ENCODE measurements at places on chromosomes 1 and 21.

- no peak for DNase-seq
Observed at GRCh38 chr1:244414543-244414942, 37.2 kb downstream of the ADSS2 start.

- DNase-seq = no peak
Observed at GRCh38 chr1:117652421-117652820, 46.6 kb downstream of the TENT5C start.

DNA sequence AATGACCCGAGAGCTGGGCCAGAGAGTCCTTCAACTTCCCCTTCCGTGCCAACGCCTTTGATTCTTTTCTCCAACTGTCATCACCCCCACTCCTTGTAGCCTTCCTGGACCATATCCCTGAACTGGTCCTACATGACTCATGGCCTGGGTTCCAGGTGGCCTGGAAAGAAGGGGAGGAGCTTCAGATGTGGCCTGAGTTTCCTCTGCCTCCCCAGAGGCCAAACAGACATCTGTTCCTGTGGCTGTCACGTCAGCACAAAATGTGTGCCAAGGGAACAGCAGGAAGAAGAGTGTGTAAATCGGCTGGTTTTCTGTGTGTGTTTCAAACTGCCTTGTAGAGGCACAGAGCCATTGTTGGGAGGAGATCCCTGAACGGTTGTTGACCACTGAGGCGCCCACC lies 24.9 kb upstream of the KIRREL1 start:
- DNase-seq = no peak

- DNase-seq = no peak
Observed at GRCh38 chr1:91683598-91683951, 182.9 kb downstream of the CDC7 start.

DNA sequence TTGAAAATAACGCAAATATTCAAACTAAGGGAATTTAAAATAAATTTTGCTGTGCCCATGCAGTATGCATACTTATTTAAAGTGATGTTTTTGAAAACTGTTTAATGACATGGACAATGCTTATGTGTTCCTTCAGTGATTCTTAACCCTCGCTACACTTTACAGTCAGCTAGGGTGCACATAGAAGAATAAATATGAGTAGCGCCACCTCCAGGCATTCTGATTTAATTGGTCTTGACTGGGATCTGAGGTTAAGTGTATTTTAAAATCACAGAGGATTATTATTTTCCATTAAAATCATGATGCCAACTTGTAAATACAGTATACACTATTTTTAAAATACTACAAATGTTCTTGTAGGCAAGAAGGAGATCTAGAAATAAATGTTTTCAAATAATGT lies 373.5 kb upstream of the ADGRL4 start:
- no peak for DNase-seq

DNA sequence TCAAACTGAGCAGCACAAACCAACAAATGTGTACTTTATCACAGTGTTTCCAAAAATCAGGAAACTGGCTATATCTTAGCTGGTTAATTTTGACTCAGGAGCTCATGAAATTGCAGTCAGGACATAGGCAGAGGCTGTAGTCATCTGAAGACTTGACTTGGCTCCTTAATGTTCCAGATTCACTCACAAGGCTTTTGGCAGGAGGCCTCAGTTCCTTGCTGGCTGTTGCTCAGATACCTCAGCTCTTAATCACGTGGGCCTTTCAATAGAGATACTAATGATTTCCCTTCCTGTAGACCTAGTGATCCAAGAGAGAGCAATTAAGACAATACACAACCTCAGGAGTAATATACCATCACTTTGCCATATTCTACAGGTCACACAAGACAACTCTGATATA lies 537.7 kb downstream of the BRINP3 start:
- no peak for DNase-seq

DNA sequence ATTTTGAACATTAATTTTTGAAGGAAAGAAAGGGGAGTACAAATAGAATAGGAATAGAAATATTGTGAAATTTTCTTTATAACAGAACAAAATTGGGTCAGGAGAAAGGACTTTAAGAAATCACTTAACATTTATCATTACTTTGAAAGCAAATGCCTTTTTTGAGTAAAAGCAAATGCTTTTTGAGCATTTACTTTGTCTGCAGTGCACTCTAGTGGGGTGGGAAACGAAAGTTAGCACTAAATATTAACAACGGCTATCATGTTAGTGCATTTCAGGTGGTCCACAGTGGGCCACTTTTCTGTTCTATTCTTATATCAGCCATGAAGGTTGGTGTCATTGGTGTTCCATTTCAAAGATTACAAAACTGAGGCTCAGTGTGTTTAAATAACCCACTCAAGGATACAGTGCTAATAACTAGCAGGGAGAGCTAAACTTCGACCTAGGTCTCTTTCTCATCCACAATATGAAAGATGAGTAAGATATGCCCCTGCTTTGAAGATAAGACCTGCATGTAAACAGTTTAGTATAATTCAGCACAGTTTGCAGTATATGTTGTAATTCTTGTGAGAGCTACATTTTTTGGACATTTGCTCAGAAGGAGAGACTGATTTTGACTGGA lies 13.4 kb downstream of the LRRC8D start:
- no peak for DNase-seq

DNA sequence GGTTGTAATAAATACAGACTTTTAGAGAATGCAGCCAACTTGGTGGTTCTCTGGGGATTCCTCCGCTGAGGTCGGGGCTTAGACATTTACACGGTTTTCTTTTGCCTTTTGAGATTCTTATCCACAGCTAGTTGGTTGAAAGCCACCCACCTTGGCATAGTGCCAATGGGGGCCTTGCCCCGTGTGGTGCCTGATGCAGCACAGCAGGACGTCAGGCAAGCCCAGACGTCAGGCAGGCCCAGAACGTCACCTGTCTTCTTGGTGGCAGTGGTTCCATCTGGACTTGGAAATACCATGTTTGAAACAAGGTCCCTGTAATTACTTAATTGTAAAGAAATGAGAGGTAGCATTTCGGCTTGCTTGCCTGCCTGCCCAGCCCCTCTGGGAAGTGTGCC lies 78.5 kb downstream of the GALNT2 start:
- DNase-seq = no peak

- no peak for DNase-seq
Observed at GRCh38 chr1:93804412-93804811, 74.6 kb downstream of the DNTTIP2 start.

DNA sequence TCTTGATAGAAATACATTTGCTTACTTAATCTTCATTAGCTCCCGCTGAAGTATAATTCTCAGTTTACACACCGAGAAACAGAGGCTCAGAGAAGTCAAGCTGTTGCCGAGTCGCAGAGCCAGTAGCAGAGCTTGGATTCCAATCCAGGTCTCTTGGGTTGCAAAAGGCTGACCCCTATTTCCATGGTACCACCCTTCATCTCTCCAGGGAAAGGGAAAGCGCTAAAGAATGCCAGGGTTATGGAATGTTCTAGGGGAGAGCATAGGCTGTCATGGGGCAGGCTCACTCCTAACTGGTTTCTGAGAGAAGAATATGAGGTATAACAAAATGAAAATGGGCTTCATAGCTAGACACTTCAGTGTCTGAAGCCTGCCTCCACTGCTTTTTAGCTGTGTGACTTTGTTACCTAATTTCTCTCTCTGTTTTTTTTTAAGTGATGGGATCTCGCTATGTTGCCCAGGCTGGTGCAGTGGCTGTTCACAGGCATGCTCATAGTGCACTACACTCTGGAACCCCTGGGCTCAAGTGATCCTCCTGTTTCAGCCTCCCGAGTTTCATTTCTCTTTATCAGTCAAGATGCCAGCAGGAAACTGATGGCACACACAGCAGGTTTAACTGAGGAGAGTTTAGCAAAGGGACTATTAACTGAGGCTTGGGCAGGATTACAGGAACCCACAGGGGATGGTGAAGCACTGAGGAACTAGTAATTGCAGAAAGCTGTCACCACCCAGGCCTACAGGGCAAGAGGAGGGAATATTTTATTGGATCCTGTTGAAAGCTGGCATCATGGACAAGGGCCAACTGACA lies 25.5 kb upstream of the ATF3 start:
- no peak for DNase-seq

DNA sequence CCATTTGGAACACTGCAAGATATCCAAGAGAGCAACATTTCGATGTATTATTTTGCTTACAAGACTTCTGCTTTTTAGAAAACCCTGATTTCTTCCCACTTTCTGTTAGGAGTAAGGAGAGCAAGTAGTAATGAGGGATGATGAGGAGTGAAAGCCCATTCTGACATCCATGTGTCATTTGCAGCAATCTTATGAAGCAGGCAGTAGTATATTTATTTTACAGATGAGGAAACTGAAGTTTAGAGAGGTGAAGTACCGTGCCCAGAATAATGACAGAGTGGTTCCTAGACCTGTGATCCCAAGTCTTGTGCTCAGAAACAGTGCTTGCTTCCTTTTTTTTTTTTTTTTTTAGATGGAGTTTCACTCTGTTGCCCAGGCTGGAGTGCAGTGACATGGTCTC lies 7.1 kb upstream of the ZSCAN20 start:
- no peak for DNase-seq

DNA sequence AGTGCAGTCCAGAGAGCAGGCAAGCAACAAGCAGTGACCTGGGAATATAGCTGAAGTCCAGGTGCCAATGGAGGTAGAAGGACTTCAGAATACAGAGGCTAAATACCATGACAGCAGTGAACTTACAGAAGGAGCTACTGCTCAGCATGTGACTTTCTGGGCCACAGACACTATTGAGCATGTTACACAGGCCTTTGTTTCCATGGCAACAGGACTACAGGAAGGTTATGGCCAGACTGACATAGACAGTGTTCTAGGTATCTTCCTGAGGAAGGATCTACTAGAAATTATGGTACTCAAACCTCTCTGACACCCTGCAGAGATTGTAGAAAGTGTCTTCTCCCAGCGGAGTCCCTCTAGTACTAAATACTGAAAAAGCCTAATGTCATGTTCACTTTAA lies 11.0 kb downstream of the OR2M5 start:
- DNase-seq = no peak

DNA sequence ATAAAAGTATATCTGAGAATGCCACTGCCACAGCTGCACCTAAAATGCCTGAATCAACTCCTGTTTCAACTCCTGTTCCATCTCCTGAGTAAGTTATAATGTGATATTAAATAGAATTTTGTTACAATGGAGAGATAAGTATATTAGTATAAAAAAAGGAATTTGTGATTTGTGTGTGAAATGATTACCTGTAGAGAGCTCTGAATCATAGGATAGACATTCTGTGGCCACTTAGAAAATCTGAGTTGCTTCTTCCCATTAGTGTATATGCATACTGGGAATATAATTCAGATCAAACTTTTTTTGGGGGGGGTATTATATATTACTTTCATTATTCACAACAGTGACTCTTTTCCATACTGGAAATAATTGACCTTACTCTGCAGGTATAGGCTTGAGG lies 52.9 kb downstream of the SUCO start:
- no peak for DNase-seq

GRCh38 chr1:36944883-36945282 lies 89.4 kb downstream of the GRIK3 start:
- DNase-seq = no peak

- no peak for DNase-seq
Observed at GRCh38 chr1:203140743-203141520, 13.4 kb downstream of the ADORA1 start.

- no peak for DNase-seq
Observed at GRCh38 chr1:3731583-3732433, 20.4 kb upstream of the CCDC27 start.

DNA sequence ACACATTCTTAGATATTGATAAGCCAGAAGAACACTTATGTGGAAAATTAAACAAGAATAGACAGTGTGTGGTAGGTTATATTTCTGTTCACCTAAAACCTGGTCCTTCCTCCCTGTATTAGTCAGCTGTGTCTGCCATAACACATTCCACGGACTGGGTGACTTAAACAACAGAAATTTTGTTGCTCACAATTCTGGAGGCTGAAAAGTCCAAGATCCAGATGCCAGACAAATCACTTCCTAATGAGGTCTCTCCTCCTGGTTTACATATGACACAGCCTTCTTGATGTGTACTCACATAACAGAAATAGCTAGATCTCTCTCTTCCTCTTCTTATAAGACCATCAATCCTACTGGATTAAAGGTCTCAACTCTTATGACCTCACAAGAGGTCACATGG lies 25.7 kb downstream of the JMJD4 start:
- DNase-seq = no peak
